C1 segment of cervical spinal cord (tissue), 14 donors: ENCODE measurements at places on chromosomes 7 and 10.

GRCh38 chr7:3461923-3462322, 160.9 kb downstream of the SDK1 start:
- DNase-seq, result no peak

- no peak for DNase-seq
These were observed 130.6 kb upstream of the LSM8 start for GRCh38 chr7:118053353-118053752.

DNA sequence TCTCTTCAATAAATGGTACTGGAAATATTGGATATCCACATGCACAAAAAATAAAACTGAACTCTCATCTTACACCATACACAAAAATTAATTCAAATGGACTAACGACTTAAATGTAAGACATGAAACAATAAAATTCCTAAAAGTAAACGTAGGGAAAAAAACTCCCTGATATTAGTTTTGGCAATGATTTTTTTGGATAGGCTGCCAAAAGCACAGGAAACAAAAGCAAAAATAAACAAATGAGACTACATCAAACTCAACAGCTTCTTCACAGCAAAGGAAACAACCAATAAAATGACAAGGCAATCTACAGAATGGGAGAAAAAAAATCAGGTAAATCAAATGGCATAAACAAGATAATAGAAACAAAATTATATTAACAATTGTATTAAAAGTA, 65.7 kb downstream of the ORC5 start:
- DNase-seq, result no peak

DNA sequence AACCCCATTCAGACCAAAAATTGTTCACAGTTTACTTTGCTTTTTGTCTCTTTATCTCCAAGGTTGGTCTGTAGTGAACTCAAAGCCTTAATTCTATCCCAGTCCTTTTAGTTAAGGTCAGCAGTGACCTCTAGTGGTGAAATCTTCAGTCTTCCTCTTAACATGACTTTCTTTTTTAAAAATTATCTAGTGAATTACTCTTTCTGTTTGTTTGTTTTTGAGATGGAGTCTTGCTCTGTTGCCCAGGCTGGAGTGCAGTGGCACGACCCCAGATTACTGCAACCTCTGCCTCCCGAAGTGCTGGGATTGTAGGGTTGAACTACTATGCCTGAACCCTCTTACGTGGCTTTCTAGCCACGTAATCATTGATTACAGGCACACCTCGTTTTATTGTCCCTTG, 25.0 kb downstream of the ZNF487 start:
- no peak for DNase-seq

- no peak for DNase-seq
These were observed 30.8 kb upstream of the SMNDC1 start for GRCh38 chr10:110335314-110336064.

DNA sequence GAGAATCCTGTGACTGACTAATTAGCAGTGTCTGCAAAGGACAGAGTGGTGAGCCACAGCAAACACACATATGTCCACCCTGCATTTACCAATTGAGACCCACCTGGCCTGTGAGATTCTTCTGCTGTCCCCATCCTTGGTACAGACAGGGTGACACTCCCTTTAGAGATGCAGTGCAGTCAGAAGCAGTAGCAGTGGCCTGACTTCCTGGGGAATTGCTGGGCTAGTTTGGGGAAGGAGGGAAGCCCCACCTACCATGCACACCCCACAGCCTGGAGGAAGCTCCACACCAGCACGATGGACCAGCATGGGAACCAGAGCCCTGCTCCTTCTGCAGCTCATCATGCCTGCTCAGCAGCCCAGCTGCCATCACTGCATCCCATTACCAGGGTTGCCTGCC, 924.9 kb upstream of the ZNF722 start:
- no peak for DNase-seq

DNA sequence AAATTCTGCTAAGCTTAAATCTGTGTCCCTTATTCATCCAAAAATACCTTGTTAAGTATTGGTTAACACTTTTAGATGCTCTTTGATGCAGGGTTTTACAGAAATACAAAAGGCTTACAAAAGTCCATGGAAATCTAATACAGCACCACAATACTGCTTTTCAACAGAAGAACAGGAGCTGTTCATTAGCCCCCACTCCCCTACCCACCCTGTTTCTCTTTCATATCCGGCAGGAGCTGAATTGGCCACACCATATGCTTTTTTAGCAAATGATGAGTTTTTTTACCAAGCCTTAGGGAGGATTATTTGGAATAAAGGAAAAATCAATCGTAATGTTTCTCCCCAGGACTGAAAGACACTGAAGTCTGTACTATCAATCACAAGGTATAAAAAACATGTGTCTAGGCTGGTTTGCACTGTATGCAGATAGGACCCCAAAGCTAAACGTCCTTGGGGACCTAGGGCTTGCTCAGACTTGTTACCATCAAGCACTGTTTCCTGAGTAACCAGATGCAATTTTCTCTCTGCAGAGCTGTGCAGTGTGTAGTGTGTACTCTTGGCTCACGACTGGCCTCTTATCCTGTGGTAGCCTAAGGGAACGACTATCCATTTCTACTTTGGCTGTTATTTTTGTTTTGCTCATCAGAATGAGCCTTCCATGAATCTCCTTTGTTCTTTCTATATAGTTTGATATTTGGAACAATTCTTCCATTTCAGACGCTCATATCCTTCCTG, 143.3 kb upstream of the LRGUK start:
- DNase-seq, result no peak

DNA sequence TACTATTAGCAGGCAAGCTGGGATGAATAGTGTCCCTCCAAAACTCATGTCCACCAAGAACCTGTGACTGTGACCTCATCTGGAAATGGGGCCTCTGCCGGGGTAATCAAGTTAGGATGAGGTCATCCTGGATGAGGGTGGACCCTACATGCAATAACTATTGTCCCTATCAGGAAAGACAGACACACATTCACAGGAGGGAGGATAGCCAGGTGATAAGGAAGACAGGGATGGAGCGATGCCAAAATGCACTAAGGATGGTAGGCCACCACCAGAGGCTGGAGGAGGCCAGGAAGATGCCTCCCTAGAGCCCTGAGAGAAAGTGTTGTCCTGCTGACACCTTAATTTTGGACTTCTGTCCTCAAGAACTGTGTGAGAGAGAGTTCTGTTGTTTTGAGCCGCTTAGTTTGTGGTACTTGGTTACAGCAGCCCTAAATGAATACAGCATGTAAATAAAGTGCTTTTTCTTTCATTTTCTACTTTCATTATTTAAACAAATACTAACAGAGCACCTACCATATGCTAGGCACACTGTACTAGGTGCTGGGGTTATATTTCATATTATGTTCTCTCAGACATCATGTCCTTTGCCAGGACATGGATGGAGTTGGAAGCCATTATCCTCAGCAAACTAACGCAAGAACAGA, 111.9 kb downstream of the USP6NL start:
- DNase-seq, result no peak

DNA sequence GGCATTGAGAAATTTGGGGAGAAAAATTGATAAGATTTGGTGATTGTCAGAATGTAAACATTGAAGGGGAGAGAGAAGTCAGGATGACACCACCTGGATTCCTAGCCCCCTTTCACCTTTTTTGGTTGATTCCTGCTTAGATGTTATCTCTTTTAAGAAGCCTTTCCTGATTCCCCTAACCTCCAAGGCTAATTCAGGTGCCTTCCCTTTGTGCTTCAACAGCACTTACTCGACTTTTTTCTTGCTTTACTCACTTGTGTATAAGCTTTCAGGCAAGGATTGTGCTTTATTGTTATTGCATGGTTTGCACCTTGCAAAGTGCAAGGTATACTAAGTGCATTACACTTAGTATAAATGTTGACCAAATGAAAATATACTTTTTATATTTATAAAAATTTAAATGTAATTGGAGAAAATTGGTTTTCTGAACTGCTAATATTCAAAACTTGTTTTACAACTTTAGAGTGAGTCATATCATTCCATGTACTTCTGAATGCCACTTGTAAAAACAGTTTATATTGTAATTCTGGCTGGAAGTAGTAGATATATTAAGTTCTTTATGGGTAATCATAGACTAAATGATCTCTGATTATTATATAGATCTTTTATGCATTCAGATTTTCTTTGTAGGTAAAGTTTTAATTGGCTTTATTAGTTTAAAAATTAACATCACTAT, 13.2 kb downstream of the SHOC2 start:
- no peak for DNase-seq

- no peak for DNase-seq
These were observed 83.7 kb downstream of the JMJD1C start for GRCh38 chr10:63382066-63382465.

GRCh38 chr7:135238112-135238744, 4.6 kb downstream of the STRA8 start:
- DNase-seq, result no peak

DNA sequence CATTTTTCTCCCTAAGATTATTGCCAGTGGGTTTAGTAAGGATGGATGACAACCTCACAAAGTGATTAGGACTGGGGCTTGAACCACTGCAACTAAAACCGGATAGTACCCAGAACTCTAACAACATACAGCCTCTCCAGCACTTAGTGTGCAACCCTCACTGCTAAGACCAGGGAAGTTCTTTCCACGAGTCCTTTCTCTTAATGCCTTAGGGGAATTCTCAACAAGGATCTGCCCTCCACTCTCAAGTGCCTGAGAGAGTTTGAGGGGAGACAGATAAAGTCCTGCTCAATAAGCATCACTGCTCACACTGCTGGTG, 104.6 kb downstream of the NRP1 start:
- DNase-seq, result no peak

DNA sequence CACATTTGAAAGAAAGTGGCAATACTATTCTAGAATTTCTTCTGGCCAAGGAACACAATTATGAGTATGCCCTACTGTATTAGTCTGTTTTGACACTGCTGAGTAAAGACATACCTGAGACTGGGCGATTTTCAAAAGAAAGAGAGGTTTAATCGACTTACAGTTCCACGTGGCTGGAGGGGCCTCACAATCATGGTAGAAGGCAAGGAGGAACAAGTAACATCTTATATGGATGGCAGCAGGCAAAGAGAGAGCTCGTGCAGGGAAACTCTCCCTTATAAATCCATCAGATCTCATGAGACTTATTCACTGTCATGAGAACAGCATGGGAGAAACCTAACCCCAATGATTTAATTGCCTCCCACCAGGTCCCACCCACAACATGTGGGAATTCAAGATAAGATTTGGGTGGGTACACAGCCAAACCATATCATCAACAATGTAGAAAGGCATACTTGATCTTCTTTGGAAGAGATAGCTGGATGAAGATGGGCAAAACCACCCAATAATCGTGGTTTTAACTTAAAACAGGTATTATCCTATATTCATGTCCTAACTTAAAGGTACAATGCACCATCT, 113.9 kb downstream of the ETV1 start:
- no peak for DNase-seq

DNA sequence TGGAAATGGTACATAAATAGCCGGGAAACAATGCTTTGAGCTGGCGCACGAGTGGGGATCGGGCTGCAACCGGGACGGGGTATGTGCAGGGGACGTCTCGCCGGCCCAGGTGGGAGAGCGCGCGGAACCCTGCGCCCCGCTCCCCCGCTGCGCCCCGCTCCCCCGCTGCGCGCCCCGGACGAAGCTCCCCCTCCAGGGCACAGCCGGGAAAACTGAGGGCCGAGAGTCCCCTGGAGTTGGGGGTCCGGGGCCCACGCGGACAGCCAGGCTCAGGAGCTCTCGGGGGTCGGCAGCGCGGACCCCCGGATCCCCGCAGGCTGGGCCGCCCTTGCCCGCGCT, 514 bp downstream of the RADIL start:
- DNase-seq, result no peak
